Activated naive CD4-positive, alpha-beta T cell treated with anti-CD3 and anti-CD28 coated beads, Interleukin-2, amount 50 U/mL, for 16 hours (primary cell): ENCODE measurements at places on chromosomes 7 and 10.

DNA sequence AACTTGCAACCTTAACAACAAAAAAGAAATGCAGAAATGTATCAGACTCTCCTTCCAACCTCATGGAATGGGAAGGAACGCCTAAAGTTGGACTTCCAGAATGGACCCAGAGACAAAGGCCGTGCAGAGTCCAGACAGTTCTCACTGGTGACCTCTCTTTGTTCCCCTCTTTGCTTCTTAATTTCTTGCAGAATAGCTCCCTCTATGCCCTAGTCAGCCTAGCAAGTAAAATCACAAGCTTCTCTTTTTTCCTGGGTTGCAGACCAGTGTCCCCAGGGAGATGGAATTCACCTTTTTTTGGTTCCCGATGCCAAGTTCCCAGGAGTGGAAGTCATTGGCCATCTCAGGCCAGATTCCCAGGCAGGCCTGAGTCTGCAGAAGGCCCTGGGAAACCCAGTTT, 278.0 kb downstream of the CCSER2 start:
- no peak for DNase-seq

- DNase-seq = no peak
Measured at GRCh38 chr7:33952824-33953223, 47.5 kb downstream of the BMPER start.

DNA sequence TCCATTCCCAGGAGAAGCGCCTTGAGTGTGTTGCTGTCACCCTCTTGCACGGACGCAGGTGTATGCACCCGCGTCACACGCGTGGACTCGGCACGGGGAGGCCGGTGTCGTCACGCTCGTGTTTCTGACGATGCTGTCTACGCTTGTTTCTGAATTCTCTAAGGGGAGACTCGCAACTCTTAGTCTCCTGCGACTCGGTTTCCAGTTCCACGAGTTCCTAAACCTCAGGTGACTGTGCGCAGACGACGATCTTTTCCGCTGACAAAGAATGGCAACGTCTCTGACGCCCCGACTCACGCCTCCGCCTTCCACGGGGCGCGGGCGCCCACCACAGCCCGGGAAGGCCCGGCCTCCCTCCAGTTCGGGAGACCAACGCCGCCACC, 579 bp downstream of the IDI1 start:
- no peak for DNase-seq

DNA sequence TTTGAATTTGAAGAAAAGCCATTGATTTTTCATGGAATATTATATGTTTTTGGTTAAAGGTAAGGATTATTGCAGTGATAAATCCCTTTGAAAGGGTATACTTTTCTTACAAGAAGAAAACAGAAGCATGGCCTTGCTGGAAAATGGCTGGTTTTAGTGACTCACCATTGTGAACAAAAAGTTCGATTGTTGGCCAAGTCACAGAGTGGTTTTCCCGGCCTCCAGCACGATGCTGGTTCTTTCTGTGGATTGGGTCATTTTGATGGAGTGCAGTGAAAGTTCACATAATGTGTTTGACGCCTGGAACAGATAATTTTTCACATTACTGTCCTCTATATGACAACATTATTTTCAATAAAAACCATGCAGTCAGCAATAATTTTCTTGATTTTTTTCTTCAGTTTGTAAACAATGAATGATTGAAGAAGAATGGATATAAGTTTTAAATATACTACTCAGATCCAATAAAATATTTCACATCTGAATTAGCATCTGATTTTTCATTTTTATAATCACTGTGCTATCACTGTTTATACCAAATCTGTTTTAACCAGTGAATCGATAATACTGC, 60.9 kb downstream of the RBM20 start:
- no peak for DNase-seq

DNA sequence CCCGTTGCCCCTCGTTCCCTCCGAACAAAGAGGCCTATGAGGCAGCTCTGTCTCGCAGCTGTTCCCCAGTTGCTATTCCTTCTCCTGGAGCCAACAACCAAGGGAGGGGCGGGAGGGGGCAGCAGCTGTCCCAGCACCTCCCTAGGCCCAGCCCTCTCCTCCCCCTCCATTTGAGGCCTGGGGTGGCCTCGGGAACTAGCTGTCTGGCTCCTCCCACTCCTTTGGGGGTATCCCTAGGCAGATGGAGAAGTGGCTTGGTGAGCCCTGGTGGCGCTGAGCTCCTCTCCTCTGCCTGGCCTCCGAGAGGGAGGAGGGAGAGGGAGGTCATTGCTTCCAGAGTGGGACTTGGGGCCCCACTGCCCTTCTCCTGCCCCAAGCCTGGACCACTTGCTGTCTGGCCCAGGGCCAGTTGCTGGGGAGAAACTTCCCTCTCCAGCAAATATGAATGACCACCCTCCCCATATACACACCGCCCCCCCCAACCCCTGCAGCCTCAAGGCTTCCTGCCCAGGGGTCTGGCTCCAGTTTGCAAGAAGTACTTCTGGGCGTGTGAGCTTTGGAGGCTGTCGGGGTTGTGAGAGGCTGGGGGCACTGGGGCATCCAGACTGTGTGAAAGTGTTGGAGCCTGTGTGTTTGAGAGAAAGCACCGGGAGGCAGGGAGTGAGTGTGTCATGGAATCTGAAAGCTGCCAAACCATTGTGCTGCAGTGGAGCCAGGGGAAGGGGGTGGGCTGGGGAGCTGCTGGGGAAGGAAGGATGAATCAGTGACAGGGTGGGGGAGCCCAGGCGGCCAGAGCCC, 3.1 kb downstream of the FLNC start:
- no peak for DNase-seq

DNA sequence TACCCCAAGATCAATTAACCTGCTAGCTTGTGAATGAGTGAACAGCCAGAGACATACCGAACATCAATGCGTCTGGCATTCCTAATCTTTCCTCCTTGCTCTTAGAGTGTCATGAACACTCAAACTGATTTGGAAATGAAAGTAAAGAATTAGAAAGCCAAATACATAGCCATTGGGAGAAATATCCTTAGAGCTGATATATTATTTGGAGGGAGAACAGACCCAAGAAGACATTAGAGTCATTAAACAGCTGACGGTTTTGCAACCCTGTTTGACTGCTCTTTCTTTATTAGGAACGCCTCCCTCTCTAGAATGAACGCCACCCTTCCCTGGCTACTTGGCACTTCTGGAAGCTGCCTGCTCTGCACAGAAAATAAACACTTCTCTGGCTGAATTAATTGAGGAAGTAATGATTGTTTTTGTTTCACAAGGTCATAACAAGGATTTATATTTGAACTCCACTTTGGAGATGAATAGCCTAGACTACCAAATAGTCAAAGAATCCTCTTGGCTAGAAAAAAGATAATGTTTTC, 42.8 kb downstream of the CTTNBP2 start:
- DNase-seq = no peak

GRCh38 chr10:75476569-75476968, 45.1 kb downstream of the LRMDA start:
- DNase-seq = no peak

GRCh38 chr7:121020249-121020988, 31.9 kb downstream of the CPED1 start:
- DNase-seq = no peak

- DNase-seq = no peak
Measured at GRCh38 chr7:108280136-108280535, 150.0 kb upstream of the LAMB4 start.

DNA sequence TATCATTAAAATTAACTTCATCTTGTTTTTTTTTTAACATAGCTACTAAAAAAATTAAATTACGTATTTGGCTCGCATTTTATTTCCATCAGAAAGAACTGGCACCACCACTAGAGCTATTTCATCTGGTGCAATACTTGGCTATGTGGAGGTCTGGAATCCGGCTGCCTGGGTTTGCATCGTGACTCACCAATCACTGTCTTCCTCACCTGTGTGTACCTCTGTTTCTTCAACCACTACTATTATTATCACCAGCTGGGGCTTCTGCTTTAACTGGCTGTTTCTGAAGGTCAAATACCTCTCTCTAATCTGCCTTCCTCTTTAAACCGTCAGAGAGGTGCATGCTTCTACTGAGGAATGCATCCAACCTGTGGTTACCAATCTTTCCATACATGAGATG, 6.5 kb downstream of the WDR91 start:
- no peak for DNase-seq

- no peak for DNase-seq
Measured at GRCh38 chr10:96138102-96138501, 8.0 kb downstream of the ZNF518A start.

DNA sequence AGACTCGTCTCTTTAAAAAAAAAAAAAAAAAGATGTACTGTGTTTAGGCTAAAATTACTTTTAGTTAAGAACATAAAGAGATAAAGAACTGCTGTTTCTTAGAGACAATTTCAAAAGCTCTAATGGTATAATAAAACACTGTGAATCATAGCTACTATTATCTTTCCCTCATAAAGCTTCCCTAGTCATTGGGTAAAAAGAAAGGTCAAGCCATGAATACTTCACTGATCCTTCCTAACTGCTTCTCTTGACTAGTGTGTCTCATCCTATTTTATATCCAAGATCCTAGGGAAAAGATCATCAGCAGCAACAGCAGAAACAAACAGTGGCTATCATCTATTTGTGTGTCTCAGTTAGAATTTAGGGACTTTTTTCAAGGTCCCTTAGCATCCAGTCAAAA, 10.5 kb downstream of the YME1L1 start:
- no peak for DNase-seq

DNA sequence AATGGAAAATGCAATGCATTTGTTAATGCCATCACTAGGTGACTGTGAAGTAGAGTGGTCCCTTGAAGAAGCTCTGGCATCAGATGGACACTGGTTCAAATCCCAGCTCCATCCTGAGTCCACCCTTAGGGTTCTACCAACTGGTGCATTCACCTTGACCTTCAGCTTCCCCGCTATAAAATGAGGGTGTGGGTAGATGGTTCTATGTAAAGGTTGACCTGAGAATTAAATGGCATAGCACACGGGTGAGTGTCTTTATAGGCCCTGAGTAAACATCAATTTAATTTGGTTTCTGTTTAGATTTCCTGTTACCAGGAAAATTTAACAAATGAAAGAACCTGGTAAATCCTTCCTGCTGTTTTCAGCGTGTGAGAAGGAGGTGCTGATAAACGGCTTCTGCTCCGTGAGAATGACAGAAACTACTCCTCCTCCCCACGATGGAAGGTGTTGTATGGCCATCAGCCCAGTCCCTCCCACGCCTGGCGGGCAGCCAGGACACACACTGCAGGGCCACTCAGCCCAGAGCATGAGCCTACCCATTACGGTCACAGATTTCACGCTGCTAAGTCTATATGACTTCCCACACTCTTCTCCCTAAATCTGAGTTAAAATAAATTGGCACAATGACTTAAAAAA, 210.1 kb downstream of the TNS3 start:
- no peak for DNase-seq

GRCh38 chr10:101829561-101830315, 11.5 kb upstream of the OGA start:
- DNase-seq = peak; percentile 69

- no peak for DNase-seq
Measured at GRCh38 chr7:31955021-31955420, 115.2 kb downstream of the PDE1C start.

DNA sequence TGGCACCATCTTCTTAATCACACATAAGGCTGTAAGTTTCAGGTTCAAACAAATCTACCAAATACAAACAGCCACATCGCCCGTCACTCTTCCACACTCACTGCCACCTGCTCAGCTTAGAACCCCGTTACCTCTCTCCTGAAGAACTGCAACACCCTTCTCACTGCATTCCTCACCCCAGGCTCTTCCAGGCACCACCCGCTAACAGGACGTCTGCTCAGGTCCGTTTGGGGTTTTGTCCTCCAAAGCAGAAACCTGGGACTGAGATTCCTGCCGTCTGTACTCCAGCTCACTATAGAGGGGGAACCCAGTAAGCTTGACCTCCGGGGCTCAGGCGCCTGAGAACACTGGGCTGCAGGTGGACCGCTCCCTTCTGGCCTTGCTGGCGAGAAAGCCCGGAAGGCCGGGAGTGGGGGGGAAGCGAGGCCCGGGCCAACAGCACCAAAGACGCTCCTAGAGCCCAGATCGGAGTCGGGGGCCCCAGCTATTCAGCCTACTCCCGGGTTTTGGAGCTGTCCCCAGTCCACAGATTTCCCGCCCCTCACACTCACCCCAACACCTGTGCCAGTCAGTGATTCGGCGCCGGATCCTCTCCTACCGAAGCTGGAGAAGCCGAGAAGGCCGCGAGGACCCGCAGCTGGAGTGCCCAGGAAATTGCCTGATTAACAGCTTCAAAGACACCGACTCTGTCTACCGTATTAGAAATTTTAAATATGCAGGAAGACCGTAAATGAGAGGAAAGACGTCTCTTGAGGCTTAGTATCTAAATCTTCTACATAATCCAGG, at the start of gene AP3M1:
Gene AP3M1, minus strand, starts transcription at position 625 of the 786 bp plus-strand sequence. CDS start 12,449 bp downstream, outside the sequence.
- peak; percentile 82 for DNase-seq

DNA sequence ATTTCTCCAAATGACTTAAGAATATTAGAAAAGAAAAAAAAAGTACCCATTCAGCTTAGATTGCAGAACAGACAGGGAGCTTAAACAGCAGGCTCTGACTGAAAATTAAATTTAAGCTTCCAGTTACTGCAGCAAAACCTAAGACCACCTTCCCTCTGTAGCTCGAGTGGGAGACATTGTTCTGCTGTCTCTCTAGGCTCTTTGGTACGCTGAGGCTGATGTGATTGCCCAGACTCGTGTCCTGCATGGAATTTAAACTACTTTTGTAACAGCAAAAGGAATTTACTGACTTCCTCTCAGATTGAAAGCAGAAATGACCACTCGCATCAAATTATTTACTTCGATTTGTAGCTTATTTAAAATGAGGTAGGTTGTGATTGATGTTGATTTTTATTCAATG, 124.6 kb downstream of the LRRTM3 start:
- DNase-seq = no peak

DNA sequence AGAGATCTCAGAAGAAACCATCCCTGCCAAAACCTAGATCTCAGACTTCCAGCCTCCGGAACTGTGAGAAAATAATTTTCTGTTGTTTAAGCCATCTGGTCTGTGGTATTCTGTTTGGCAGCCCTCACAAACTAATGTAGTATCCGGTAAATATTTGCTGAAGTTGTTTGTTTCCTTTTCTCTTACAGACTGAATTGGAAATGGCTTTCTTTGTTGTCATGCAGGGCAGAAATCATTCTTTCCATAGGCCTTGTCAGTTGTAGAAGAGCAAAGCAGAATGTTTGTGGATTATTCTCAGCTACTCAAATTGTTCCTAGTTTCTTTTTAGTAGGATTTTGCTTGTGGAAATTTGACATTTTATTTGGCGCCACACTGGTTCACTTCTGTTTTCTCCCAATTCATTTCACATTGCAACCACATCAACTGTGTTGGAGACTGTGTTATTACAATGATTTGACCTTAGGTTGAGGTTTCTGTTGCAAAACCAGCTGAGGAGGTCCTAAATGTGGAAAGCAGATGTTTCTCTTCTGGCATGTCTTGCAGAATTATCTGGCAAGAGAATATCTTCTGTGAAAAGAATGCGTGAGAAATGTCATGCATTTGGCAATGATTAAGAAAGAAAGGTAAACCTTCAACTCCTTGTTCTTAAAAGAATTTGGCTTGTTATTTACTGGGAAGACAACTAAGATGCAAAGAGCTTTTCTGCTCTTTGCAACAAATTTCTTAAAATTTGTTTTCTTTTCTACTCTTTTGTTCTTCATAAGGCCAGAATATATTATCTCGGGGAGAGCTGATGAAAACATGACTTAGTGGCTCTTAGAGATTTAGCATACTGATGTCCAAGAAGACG, 25.8 kb downstream of the ACTA2 start:
- no peak for DNase-seq
